ENCODE measurements at places on chromosomes 4 and X. TPM values are rescaled to one million over a fixed set of nuclear protein-coding genes. Genes with fewer than 3 reads are reported as not detected.
A peak's percentile ranks its signal among the peaks of the same experiment; 100 is the strongest.

DNA sequence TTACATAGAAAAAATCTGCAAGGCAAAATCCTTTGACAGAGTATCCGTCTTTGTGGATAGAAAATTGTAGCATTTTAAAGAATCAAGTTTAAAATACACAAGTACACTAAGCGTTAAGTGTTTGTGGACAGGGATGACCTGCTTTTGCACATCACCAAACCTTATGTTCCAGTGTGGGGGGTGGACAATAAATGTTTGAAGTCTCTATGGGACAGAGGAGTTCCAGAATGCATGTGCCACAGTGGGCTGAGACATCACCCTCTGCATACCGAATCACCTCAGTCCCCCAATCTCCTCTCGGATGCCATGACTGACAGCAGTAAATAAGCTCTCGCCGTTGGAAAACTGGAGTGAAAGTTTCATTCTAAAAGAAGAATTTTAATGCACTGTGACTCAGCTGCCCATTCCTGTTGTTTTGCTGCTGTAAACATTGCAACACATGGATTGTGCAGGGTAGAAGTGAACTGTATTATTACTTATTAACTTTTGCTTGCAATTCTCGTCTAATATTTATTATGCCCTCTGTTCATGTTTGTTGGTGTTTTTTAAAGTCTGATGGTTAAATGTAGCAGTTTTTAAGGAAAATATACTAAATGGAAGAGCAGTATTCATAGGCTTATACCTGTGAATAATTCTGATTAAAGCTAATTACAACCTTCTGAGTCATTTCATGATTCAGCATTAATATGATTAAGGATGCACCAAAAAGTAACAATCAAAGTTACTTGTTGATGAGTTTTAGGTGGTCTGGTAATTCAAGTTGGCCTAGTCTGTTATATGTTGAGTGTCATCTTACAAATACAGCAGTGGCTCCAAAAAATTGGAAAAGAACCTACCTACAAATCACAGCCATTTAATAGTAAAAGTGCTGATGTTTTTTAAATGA lies 24.0 kb downstream of the CDKN2AIP start:
- no peak for DNase-seq
- no peaks in the 10 kb centered on the region for H3K27me3 ChIP-seq
- no peaks in the 10 kb centered on the region for H3K36me3 ChIP-seq
- no peak overlapping the region for H3K4me3 ChIP-seq
- no peak overlapping the region for H3K27ac ChIP-seq

DNA sequence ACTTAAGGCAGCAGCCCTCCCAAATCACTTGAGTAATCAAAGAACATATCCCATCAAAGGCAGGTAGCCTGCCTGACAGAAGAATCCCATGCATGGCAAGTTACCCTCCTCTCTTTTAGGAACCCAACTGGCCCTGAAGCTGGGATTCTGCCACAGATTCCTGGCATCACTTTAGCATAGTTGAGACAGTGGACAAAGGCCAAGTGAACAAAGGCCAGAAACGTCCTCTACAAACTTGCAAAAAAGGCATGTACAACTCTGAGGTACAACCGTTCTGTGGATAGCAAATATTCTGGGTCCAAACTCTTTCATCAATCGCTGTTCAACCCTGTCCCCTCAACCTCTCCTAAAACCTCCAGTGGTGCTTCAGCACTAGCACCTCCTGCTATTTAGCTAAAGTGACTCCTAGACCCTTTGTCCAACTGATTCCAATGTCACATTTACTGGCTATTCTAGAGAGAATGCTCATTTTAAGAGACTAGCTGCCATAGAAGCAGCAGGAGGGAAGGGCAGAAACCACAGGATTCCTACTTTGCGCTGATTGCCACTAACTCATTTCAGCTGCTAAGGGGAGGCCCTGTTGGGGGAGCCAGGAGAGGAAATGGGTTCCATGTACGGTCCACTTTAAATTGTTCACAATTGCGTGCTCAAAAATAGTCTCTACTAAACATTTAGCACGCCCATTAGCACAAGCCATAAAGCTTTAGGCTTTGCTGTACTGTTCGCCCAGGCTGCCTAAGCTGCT lies 105.9 kb downstream of the SHROOM4 start:
- H3K36me3 ChIP-seq: no peaks in the 10 kb centered on the region
- H3K27ac ChIP-seq: no peak overlapping the region
- H3K4me1 ChIP-seq: peaks cover 2% of the 10 kb centered on the region
- DNase-seq: no peak
- no peaks in the 10 kb centered on the region for H3K27me3 ChIP-seq

DNA sequence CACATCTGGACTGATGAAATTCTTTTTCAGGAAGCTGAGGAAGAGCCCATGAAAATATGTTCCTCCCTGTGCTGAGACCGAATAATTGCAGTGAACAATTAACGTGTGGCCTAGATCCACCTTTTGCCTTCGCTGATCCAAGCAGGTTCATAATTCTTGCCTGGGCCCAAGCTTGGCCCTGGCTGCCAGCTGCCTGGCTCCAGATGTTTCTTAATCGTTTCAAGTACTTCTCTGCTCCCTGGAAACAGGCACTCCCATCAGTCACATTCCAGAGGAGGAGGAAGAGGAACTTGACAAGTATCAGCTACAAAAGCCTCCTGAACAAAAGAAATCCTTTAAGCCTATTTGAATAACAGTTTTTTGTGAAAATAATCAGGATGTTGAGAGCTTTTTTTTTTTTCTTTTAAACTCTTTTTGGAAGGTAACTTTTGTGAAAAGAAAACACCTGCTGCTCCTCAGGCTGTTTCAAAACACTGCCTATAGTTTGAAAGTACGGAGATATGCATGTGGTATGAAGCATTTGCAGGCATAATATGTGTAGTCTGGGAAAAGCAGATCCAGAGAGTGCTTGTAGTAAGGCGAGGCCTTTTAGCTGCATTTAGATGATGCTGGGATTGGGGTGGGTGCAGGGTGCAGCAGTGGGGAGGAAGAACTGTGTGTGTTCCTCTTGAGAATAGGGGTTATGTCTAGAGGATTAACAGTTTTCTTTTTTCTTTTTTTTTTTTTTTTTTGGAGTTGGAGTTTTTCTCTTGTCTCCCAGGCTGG lies 154.4 kb downstream of the PTTG2 start:
- H3K27ac ChIP-seq: no peak overlapping the region
- H3K36me3 ChIP-seq: peaks cover 10% of the 10 kb centered on the region
- DNase-seq: peak; percentile 25

DNA sequence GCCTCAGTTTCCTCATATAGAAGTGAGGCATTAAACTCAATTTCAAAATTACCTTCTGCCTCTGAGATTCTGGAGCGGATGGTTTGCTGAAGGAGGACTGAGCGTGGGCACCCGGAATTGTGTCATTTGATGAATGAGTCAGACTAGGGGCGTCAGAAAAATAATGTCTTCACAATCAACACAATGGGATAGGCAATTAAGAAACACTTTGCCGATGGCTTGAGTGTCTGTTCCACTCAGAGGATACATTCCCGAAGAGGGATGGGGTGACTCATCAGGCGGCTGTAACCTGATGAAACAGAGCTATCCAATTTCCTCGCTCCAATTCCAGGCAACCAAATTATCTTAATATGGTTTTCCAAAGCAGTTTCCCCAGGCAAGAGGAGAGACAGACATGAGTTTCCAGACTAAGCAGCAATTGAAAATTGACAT lies 1.2 kb upstream of the CHRNA9 start:
- H3K4me3 ChIP-seq: no peak overlapping the region
- H3K36me3 ChIP-seq: no peaks in the 10 kb centered on the region
- H3K27ac ChIP-seq: no peak overlapping the region
- DNase-seq: no peak

The FOXR2 gene
- not detected for total RNA-seq

DNA sequence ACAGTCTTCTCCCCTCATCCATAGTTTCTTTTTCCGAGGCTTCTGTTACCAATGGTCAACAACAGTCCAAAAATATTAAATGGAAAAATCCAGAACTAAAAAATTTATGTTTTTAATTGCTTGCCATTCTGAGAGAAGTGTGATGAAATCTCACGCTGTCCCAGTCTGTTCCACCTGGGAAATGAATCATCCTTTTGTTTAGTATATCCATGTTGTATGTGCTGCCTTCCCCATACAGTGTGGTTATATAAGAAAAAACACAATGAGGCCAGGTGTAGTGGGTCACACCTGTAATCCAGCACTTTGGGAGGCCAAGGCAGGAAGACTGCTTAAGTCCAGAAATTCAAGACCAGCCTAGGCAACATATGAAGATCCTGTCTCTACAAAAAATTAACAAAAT lies 161.6 kb downstream of the CHIC2 start:
- no peak overlapping the region for H3K27ac ChIP-seq
- no peaks in the 10 kb centered on the region for H3K4me1 ChIP-seq
- DNase-seq: peak; percentile 14
- H3K36me3 ChIP-seq: no peaks in the 10 kb centered on the region
- no peak overlapping the region for H3K4me3 ChIP-seq

- H3K4me3 ChIP-seq: no peak overlapping the region
- no peaks in the 10 kb centered on the region for H3K36me3 ChIP-seq
- no peak for DNase-seq
- peaks cover 4% of the 10 kb centered on the region for H3K4me1 ChIP-seq
Measured at GRCh38 chr4:21768349-21769310, 179.9 kb downstream of the KCNIP4 start.

DNA sequence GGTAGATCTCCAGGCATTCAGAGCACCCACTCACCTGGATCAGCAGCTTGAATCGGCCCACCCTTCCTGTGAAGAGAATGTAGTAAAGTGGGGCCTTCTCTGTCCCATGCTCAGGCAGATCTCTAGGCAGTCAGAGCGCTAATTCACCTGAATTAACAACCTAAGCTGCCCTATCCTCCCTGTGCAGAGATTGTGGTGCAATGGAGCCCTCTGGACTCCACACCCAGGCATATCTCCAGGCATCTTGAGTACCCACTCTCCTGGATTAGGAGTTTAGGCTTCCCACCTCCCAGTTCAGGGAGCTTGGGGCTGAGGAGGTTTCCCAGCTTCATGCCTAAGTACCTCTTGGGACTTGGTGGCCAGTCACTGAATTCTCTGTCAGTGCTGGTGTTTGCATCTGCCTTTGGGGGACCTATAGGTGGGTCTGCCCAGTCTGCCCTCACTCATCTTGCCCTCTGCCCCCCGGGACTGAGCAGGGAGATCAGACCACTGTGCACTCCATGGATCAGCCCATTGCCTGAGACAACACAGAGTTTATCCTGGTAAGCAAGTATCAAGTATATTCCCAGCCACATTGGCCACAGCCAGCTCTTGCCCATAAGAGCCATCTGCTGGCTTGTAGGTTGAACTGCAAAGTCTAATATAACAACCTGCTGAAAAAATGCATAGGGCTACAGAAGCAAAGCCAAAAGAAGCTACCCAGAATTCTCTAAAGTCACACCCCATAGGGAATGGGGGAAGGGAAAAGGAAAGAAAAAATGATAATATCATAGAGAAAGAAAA lies 372.9 kb downstream of the KLHL13 start:
- H3K27ac ChIP-seq: no peak overlapping the region
- no peak for DNase-seq
- no peaks in the 10 kb centered on the region for H3K4me1 ChIP-seq
- no peak overlapping the region for H3K4me3 ChIP-seq
- H3K36me3 ChIP-seq: no peaks in the 10 kb centered on the region
- H3K27me3 ChIP-seq: no peaks in the 10 kb centered on the region

- H3K27ac ChIP-seq: no peak overlapping the region
Measured at GRCh38 chr4:180054291-180054690, 2188.9 kb upstream of the TENM3 start.

DNA sequence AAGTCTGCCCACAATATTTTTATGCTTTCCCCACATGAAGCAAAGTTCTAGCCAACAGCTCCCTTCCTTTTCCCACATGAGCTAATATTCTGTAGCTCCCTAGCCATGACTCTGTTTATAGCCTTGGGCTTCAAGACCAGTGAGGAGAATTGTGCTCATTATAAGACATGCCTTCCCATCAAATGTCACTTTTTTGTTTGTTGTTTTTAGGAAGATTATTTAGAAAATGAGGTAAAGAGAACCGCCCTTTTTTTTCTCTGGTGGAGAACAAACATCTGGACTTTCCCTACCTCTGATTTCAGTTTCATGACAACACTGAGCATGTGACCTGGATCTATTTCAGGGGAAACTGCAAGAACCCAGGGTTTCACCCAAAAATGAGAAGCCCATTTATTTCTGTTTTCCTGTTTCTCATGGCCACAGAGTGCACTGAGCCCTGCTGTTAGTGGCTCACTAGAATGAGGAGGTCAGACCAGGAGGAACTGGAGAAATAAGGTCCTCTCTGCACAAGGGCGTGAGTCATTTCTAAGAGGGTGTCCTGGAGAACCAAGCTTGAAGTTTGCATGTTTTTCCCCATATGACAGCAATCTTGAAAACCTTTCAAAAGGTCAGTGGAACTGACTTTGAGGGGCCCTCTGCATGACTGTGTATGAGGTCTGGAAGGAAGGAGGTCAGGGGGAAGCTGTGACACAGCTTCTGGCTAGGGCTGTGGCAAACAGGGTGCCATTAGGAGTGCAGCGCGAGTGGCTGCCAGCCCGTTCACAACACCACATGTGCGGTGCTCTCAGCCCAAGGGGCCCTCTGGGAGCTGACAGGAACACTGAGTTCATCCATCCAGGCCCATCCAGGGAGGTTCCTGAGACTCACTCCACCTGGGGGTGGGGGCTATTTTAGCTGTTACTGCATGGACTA lies 55.2 kb downstream of the CHST7 start:
- H3K27ac ChIP-seq: no peak overlapping the region
- H3K4me1 ChIP-seq: peaks cover 5% of the 10 kb centered on the region
- H3K27me3 ChIP-seq: no peaks in the 10 kb centered on the region
- no peak for DNase-seq
- H3K4me3 ChIP-seq: no peak overlapping the region

The PTTG2 gene
- not detected for total RNA-seq

- H3K36me3 ChIP-seq: no peaks in the 10 kb centered on the region
- no peaks in the 10 kb centered on the region for H3K4me1 ChIP-seq
- no peak for DNase-seq
- H3K27ac ChIP-seq: no peak overlapping the region
- H3K4me3 ChIP-seq: no peak overlapping the region
- H3K27me3 ChIP-seq: no peaks in the 10 kb centered on the region
Measured at GRCh38 chrX:30027636-30028035, 187.7 kb upstream of the MAGEB2 start.

The BEX2 gene
- total RNA-seq: 57.5 TPM

- H3K27ac ChIP-seq: no peak overlapping the region
- DNase-seq: no peak
- H3K4me3 ChIP-seq: no peak overlapping the region
- no peaks in the 10 kb centered on the region for H3K27me3 ChIP-seq
- H3K36me3 ChIP-seq: no peaks in the 10 kb centered on the region
Measured at GRCh38 chr4:95167805-95168204, 381.0 kb downstream of the UNC5C start.

- H3K4me3 ChIP-seq: no peak overlapping the region
- H3K36me3 ChIP-seq: no peaks in the 10 kb centered on the region
- H3K4me1 ChIP-seq: no peaks in the 10 kb centered on the region
- DNase-seq: no peak
- H3K27me3 ChIP-seq: no peaks in the 10 kb centered on the region
Measured at GRCh38 chr4:77877771-77878565, 15.3 kb downstream of the MRPL1 start.

- peaks cover 3% of the 10 kb centered on the region for H3K4me1 ChIP-seq
- no peaks in the 10 kb centered on the region for H3K27me3 ChIP-seq
- H3K27ac ChIP-seq: no peak overlapping the region
- no peak overlapping the region for H3K4me3 ChIP-seq
Measured at GRCh38 chr4:153018684-153019083, 82.6 kb downstream of the FHDC1 start.

All from H1 (cell line).